ENCODE measurements at places on chromosomes 4 and X. TPM values are rescaled to one million over a fixed set of nuclear protein-coding genes. Genes with fewer than 3 reads are reported as not detected.
A peak's percentile ranks its signal among the peaks of the same experiment; 100 is the strongest.

- H3K4me3 ChIP-seq: no peak overlapping the region
- H3K27me3 ChIP-seq: no peaks in the 10 kb centered on the region
- DNase-seq: no peak
- no peaks in the 10 kb centered on the region for H3K4me1 ChIP-seq
Observed at GRCh38 chr4:73750730-73751129, 10.4 kb downstream of the CXCL8 start.

DNA sequence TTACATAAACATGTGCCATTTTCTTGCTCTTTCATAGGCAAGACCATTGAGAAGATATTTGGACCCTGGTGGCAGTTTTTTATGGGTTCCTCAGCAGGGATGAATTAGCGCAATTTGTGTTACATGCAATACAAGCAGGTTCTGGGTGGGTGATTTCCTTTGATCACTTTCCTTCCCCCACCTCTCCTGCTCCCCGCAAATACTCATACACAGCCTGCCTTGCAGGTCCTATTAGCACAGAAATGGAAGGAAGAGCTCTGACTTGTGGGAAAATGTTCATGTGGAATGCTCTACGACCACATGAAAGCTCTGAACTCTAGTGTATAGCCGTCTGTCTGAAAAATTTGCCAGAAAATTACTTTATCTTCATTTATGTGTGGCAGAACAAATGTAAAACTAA, 361.0 kb upstream of the FAT1 start:
- H3K27ac ChIP-seq: no peak overlapping the region
- DNase-seq: no peak
- no peaks in the 10 kb centered on the region for H3K4me1 ChIP-seq
- no peaks in the 10 kb centered on the region for H3K36me3 ChIP-seq
- H3K27me3 ChIP-seq: no peaks in the 10 kb centered on the region

DNA sequence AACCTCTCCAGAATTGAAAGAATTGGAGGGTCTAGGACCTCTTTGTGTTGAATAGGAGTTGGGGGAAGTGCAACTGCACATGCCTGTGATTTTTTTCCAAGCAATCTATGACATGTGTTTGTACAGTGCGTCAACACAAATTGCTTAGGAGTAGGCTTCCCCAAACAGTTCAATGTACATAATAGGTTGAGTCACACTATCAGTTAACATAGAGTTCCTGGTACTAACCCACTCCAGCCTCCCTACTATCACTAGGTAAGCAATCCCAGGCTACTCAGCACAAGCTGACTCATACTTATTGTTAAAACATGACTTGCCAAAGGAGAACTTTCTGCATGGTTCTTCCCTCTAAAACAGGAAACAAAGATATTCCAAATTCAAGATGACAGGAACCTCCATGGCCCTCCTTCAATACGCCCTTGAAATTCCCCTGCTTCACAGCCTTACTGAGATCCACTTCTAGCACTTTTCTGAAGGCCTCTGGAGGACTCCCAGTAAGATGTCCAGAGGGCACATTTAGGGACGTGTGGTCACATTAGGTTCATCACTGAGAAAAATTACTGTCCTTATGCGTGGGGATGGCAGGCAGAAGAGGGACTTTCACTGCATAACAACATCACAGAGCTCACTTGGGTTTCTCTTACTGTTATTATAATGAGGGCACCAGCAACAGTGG, 8.4 kb upstream of the VSIG1 start:
- peak; percentile 56 for DNase-seq
- peaks cover 27% of the 10 kb centered on the region for H3K4me1 ChIP-seq
- H3K27me3 ChIP-seq: no peaks in the 10 kb centered on the region
- peak overlapping the region; percentile 81 for H3K27ac ChIP-seq
- H3K4me3 ChIP-seq: no peak overlapping the region
- H3K36me3 ChIP-seq: no peaks in the 10 kb centered on the region

GRCh38 chr4:148152868-148153625, 289.2 kb downstream of the NR3C2 start:
- H3K27ac ChIP-seq: no peak overlapping the region
- H3K27me3 ChIP-seq: no peaks in the 10 kb centered on the region
- no peaks in the 10 kb centered on the region for H3K36me3 ChIP-seq

- no peaks in the 10 kb centered on the region for H3K27me3 ChIP-seq
- no peak overlapping the region for H3K4me3 ChIP-seq
- DNase-seq: no peak
- H3K4me1 ChIP-seq: no peaks in the 10 kb centered on the region
- H3K27ac ChIP-seq: no peak overlapping the region
Observed at GRCh38 chr4:187814737-187815465, 180.7 kb upstream of the ZFP42 start.

DNA sequence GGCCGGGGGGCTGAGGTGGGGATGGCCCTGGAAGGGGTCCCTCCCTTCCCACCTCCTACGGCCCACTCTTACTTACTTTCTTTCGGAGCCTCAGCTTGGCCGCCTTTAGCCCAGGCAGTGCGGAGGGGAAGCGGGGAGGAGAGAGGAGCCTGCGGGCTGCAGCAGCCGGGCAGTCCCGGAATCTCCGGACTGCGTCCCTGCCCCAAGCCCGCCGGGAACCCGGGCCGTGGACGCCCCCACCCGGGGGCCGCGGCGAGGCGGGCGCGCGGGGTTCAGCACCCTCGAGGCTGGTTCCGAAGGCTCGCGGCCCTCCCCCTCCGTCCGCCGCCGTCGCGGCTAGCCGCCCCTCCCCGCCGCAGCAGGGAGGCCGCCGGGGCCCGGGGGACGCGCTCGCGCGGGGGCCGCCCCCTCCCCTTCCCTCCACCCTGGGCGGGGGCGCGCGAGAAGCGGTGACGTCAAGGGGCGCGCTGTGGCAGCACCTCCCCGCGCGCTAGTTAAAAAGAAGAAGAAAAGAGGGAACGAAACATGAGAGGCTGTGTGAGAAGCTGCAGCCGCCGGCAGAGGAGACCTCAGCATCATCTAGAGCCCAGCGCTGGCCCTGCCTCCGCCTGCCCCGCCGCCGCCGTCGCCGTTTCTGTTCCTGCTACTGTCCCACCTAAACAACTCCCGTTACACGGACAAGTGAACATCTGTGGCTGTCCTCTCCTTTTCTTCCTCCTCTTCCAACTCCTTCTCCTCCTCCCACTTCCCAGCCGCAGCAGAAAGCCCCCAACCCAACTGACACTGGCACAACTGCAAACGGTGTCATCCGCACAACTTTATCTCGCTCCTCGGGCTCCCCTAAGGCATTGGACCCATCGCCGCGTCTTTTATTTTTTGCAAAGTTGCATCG, at the start of gene HHIP:
TSS of gene HHIP (plus strand) at position 526 of the 892 bp plus-strand sequence. CDS start 520 bp downstream, outside the sequence.
- no peaks in the 10 kb centered on the region for H3K27me3 ChIP-seq
- peak; percentile 62 for DNase-seq
- H3K4me1 ChIP-seq: peaks cover 42% of the 10 kb centered on the region
- H3K36me3 ChIP-seq: no peaks in the 10 kb centered on the region
- peak within 1 kb of the TSS; percentile 53 for H3K4me3 ChIP-seq

- no peak overlapping the region for H3K27ac ChIP-seq
- no peaks in the 10 kb centered on the region for H3K4me1 ChIP-seq
- no peak overlapping the region for H3K4me3 ChIP-seq
- no peaks in the 10 kb centered on the region for H3K36me3 ChIP-seq
- no peaks in the 10 kb centered on the region for H3K27me3 ChIP-seq
Observed at GRCh38 chrX:66074920-66075879, 35.3 kb upstream of the VSIG4 start.

GRCh38 chrX:119738742-119739141, 19.6 kb upstream of the SOWAHD start:
- no peaks in the 10 kb centered on the region for H3K36me3 ChIP-seq
- no peak overlapping the region for H3K27ac ChIP-seq
- H3K4me1 ChIP-seq: no peaks in the 10 kb centered on the region
- no peak overlapping the region for H3K4me3 ChIP-seq
- DNase-seq: no peak
- H3K27me3 ChIP-seq: no peaks in the 10 kb centered on the region

- peaks cover 42% of the 10 kb centered on the region for H3K4me1 ChIP-seq
- peak overlapping the region; percentile 93 for H3K27ac ChIP-seq
- H3K36me3 ChIP-seq: peaks cover 12% of the 10 kb centered on the region
- no peak for DNase-seq
- H3K27me3 ChIP-seq: no peaks in the 10 kb centered on the region
- peak overlapping the region; percentile 76 for H3K4me3 ChIP-seq
Observed at GRCh38 chr4:113759696-113760093, 1.8 kb downstream of the CAMK2D start.

- DNase-seq: no peak
- H3K27me3 ChIP-seq: no peaks in the 10 kb centered on the region
- H3K4me3 ChIP-seq: no peak overlapping the region
- no peaks in the 10 kb centered on the region for H3K36me3 ChIP-seq
Observed at GRCh38 chr4:137853424-137853823, 321.1 kb upstream of the PCDH18 start.

DNA sequence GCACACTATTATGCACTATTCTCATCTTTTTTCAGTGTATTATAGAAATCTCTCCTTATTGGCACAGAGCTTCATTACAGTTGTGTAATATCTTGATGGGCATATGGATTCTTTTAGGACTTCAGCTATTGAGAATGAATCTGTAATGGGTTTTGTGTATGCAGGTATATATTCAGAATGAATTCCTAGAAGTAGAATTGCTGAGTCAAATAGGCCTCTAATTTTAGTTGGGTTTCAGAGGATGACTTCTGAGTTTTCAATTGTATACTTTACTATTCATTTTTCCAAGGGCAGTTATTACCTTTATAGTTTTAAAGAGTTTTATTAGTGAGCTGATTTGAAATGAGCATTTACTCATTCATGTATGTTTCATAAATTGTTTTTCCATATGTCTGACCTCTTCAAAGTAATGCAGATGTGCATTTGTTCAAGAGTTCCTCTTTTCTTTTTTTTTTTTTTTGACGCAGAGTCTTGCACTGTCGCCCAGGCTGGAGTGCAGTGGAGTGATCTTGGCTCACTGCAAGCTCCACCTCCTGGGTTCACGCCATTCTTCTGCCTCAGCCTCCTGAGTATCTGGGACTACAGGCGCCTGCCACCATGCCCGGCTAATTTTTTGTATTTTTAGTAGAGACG, 19.5 kb downstream of the CASP6 start:
- H3K4me1 ChIP-seq: no peaks in the 10 kb centered on the region
- DNase-seq: no peak
- peaks cover 6% of the 10 kb centered on the region for H3K36me3 ChIP-seq
- no peak overlapping the region for H3K4me3 ChIP-seq
- H3K27ac ChIP-seq: no peak overlapping the region

DNA sequence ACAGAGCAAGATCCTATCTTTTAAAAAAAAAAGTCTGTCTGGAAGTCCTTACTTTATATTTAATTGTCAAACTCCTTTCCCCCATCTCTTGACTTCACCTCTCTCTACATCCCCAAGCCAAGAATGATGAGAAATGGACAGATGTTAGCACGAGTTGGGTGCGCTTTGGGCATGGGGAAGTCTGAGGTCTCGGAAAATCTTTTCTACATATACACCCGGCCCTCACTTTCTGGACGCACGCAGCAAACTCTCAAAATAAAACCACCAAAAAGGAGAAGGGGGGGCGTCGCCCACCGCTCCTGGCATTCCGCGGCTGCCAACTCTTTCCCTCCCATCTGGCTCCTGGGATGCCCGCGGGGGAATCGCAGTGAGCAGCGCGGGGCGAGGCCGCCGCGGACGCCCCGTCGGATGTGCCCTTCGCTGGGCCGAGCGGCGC, 756 bp downstream of the IGFBP7 start:
- H3K27ac ChIP-seq: peak overlapping the region; percentile 98
- no peaks in the 10 kb centered on the region for H3K27me3 ChIP-seq
- peak; percentile 66 for DNase-seq
- H3K4me1 ChIP-seq: peaks cover 71% of the 10 kb centered on the region
- H3K4me3 ChIP-seq: peak overlapping the region; percentile 97

DNA sequence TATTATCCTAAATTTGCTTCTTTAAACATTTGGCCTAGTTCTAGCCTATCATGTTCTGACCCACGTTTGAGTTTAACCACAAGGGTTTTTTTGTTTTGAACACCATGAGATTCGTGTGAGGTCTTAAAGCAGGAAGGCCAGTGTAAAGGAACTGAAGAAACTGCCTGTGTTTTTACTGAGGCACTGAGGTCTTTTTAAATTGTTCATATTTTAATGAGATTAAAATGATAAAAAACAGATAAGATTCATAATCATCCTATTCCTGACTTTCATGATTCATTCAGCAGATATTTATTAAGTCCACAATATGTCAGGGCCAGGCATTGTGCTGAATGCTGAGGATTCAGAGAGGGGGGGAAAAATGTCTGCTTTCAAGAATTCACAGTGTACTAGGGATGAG, 3.2 kb downstream of the RPS6KA3 start:
- H3K4me3 ChIP-seq: no peak overlapping the region
- no peaks in the 10 kb centered on the region for H3K27me3 ChIP-seq
- H3K4me1 ChIP-seq: peaks cover 19% of the 10 kb centered on the region
- DNase-seq: peak; percentile 70
- H3K27ac ChIP-seq: peak overlapping the region; percentile 30
- H3K36me3 ChIP-seq: no peaks in the 10 kb centered on the region

DNA sequence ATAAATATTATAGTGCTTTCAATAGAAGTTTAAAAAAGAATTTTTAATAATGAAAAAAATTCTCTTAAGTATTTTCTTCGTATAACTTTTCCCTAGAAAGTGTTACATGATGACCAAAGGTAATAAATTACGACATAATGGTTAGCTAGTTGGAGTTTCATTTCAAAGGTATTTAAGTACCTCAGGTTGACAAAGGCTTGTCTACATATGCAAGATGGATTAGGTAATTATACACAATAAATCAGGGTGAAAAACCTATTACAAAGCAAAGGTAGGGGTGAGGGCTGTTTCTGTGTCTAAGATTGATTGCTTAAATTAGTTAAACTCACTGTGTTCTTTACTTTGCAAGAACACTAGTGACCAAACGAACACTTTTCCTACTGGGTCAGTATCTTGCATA, 508.5 kb upstream of the FAT1 start:
- no peaks in the 10 kb centered on the region for H3K27me3 ChIP-seq
- H3K27ac ChIP-seq: no peak overlapping the region
- H3K4me3 ChIP-seq: no peak overlapping the region
- peaks cover 39% of the 10 kb centered on the region for H3K4me1 ChIP-seq

DNA sequence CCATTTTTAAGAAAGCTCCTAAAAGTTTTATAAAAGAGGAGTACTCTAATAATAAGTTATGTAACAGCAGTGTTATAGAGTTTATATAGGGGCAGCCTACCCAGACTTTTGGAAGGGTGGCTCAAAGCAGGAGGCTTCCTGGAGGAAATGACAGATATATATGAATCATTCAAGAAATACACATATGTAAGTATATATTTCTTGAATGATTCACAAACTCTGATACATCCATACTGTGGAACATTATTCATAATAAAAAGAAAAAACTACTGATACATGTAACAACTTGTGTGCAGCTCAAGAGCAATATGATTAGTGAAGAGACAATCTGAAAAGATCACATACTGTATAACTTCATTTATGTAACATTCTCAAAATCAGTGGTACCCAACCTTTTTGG, 166.2 kb downstream of the WDFY3 start:
- no peaks in the 10 kb centered on the region for H3K4me1 ChIP-seq
- H3K27me3 ChIP-seq: no peaks in the 10 kb centered on the region
- DNase-seq: no peak
- no peak overlapping the region for H3K27ac ChIP-seq
- peaks cover 41% of the 10 kb centered on the region for H3K36me3 ChIP-seq
- no peak overlapping the region for H3K4me3 ChIP-seq

The TMEM154 gene
- 0.22 TPM for total RNA-seq

The SLITRK4 gene
- not detected for total RNA-seq
